Mucosa of gallbladder (tissue), 1 donor: ENCODE measurements at places on chromosomes 5 and 9. TPM values are rescaled to one million over a fixed set of nuclear protein-coding genes. Genes with fewer than 3 reads are reported as not detected.

DNA sequence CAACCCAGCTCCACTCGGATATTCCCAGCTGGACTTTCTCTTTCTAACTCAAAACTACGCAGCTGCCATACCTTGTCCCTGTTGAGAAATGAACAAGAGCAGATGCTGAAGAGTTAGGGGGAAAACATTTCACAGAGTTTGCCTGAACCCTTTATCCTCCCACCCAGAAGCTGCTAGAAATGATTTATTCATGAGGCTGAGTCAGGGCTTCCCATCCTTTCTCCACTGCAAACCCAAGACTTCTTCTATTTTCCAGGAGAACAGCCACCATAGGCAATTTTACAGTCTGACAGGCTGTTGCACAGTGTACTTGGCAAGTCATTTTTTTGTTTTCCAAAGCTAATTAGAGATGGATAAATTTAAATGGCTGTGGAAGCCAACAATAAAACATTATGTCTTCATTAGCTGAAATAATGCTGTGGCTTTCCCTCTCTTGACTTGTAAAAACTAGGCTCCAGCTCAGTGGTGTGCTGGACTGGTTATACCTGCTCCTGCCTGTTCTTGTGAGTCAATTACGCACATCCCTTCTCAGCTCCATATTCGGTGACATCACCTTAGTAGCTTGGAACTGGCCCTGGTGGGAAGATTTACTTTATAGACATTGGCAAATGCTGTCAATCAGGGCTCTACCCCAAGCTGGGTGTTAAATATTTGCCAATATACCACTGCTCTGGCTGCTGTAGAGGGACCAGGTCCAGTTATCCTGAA lies 71.9 kb downstream of the KIF4B start:
- DNase-seq: no peak

GRCh38 chr5:151225475-151225874 lies 1.6 kb upstream of the CCDC69 start:
- DNase-seq: no peak

DNA sequence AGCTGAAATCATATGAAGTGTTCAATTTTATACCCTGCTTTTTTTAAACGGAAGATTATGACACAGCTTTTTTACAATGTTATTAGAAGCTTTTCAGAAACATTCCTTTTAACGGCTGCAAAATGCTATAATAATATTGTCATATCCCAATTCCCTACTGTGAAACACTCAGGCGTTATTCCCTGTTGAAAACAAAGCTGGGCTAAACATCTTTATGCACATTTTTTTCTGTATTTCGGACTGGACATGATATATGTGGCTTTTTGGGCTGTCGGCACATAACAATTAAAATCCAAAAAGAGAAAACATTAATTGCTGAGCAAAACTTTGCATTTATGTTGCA lies 12.0 kb upstream of the CTSL start:
- no peak for DNase-seq

DNA sequence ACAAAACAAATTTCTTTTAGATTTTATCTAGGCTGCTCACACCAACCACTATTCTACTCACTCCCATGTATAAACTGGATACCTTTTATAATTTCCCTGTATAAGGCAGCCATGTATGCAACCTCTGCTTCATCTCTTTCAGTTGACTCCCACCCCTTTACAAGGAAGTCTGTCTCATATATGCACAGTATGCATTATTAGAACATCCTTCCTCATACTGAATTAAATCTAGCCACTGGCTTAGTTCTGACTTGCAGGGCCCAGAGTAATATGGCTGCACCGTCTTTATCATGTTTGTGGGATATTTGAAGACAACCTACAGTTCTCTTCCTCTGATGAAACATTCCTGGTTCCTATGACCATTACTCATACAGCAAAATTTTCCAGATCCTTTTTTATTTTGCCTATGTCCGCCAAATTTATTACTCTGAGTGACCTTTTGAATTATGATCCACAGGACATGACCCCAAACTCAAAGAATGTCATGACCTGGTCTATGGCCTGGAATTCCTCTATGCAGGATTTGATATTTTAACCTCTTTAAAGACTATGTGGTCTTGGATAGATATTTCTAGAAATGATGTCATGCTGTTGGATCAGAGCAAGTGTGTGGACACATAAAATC lies 76.6 kb upstream of the ITGA1 start:
- DNase-seq: no peak

DNA sequence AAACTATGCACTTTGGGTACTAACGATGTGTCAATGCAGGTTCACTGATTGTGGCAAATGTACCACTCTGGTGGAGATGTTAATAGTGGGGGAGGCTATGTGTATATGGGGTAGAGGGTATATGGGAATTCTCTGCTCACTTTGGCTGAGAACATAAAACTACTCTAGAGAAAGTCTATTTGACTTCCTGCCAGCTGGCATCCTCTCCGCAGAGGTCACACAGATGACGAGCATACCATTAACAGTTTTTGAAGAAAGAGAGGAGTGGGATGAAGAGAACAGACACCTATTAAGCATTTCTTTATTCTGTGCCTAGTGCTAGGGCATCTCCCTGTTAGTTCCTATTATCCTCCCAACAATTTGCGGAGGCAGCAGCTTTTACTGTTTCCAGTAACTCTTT lies 58.4 kb upstream of the TRIM32 start:
- DNase-seq: no peak

The CDX1 gene
- 0.29 TPM for total RNA-seq

The SMIM3 gene
- 9.5 TPM for total RNA-seq

The NUTM2F gene
- not detected for total RNA-seq

The INSL4 gene
- total RNA-seq: not detected
